ENCODE measurements at places on chromosomes 12 and 14. TPM values are rescaled to one million over a fixed set of nuclear protein-coding genes. Genes with fewer than 3 reads are reported as not detected.
A peak's percentile ranks its signal among the peaks of the same experiment; 100 is the strongest.

- no peak for DNase-seq
Observed at GRCh38 chr12:9391815-9392214, 183.6 kb upstream of the PZP start.

GRCh38 chr14:58298477-58299400, at the start of gene ARID4A:
Gene ARID4A, plus strand, starts transcription at chr14:58298555. Its CDS starts 1,300 bp downstream, at chr14:58299855.
- peak; percentile 91 for DNase-seq

DNA sequence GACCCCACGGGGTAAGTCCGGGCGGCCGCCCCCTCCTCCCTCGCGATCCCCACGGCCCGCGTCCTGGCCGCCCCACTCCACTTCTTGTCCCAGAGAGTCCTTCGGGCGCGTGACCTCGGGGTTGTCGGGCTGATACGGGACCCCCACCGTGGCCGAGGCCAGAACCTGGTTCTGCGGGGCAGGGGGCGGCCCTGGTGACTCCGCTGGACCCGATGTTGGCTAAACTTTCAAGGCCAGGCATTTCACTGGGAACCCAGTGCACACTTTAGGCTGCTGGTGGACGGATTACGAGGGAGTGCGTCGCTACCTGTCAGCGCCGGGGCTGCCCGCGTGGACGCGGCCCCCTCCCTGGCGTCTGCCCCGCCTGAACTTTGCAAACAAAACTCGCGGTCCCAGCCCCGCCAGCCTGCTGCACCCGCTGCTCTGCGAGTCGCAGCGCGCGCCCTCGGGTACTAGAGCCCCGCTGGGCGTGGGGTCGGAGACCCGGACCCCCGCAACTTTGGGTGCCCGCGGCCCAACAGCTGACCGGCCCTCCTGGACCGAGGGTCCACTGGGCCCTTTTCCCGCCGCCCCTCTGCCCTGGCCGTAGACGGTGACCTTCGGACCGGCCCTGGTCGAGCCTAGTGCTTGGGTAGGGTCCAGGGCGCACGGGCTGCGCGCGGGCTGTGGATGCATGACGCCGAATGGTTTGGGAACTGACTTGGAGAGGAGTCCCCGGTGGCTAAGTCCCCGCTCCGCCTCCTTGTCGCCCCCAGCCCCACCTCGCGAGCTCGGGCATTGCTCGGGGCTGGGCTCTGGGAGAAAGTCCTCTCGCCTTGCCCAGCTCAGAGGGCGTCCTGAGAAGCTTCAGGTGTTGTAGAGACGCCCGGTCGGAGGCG, 624 bp downstream of the RIN3 start:
- DNase-seq: peak; percentile 89

DNA sequence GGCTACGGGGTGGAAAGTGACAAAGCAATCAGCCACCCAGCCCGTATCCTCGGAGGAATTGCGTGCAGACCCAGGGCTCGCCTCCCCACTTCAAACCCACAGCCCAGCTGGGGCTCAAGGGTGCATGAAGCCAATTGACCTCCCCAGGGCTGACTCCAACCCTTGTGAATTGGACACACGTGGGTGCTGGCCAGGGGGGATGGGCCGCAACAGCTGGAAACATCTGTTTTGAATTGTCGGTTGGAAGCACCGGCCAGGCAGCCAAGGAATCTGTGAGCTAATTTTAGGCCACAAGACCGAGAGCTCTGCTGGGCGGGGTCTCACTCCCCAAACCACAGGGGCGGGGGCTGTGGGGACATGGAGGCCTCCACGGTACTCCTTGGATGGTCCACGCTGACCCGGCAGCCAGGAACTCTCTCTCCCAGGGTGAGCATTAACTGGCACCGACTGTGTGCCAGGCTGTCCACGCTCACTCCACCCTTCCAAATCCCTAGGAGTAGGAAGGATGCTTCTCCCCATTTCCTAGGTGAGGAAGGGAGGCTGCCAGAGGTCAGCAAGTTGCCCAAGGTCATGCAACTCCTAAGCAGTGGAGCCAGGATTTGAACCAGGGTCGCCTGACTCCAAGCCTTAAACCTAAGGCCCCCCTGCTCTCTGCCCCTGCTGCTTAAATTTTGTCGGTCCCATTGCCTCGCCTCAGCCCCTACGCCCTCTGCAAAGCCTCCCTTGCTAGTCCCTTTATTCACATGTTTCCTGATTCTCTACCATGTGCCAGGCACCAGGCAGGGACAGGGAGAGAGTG, 11.9 kb upstream of the TMEM119 start:
- DNase-seq: no peak

DNA sequence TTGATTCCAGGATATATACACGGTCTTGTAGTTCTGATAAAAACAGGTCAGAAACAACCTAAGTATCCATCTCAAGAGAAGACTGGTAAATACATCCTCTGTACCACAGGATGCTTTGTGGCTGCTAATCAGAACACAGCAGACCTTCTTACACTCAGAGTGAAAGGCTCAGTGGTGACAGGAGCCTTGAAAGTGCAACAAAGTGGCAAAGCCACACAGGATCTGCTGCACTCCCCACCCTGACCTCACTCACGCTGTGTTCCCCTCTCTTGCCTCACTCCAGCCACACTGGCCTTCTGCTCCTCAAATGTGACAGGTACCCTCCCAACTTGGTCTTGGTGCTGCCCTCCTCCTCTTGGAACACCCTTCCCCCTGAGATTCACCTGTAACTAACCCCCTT, 98.1 kb upstream of the GRIP1 start:
- DNase-seq: no peak

The KRT7 gene
- 11.7 TPM for total RNA-seq

DNA sequence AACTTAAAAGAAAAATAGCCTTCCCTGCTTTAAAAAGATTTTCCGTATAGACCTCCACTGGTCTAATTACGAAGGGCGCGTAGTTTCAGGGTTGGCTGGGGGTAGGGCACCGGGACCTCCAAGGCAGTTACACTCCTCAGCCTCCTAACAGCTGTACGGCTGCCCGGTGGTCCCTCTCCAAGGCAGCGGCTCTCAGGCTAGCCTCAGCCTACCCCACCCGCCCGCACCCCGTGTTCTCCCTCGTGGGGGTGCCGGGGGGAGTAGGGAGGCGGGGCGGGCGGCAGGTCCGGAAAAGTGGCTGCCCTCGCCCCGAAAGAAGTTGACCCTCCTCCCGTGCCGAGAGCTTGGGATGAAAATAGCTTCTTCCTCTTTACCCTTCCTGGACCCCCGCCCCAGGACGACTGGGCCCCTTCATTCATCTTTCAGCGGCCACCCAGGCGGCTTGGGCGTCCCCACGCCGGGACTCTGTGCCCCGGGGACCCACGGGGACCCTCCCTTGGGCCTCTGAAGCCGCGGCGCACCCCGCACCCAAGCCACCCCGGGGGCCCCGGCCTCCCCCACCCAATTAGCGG, 991 bp upstream of the RCOR1 start:
- DNase-seq: no peak

The EGLN3 gene
- 4.7 TPM for total RNA-seq

- DNase-seq: no peak
Observed at GRCh38 chr12:66984962-66985361, 284.2 kb upstream of the CAND1 start.

- peak; percentile 94 for DNase-seq
Observed at GRCh38 chr14:102508774-102509745, 516 bp downstream of the ANKRD9 start.

- no peak for DNase-seq
Observed at GRCh38 chr14:73879027-73879426, 7.6 kb upstream of the ZNF410 start.

DNA sequence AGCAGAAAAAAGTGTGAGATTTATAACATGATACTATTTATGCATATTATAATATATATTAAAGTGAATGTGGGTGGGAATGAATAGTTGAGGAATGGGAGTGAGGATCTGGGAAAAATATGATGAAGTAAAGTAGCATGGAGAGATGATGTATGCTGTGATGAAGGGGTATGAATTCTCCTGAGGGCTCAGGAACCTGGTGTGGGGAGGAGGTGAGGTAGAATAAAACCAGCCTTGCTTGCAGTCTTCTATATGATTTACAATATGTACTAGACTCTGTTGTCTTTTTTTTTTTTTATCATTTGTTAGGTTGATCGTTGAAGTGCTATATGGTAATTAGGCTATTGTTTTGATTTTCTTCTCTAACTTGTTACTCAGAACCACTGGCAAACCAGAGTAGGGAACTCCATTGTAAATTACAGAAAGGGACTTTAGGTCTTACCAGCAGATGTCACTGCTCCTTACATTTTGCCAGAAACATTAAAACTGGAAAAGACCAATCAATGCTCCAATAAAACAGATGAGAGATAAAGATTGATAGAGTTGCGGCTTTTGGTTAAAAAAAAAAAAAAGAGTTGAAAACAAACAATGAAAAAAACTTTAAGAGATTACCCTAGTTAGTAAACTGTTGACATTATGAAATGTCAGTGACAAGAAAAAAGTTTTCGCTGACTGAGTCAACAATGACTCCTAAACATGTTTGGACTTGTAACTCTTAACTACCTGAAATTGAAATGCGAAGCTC, 39.9 kb downstream of the ATL1 start:
- DNase-seq: no peak

The MORN3 gene
- not detected for total RNA-seq

The MFAP5 gene
- total RNA-seq: 147 TPM

GRCh38 chr12:132367071-132367851, 37.9 kb upstream of the GALNT9 start:
- no peak for DNase-seq

GRCh38 chr12:9763025-9763424, 2.3 kb upstream of the CD69 start:
- DNase-seq: no peak

The ZC2HC1C gene
- 3.1 TPM for total RNA-seq

DNA sequence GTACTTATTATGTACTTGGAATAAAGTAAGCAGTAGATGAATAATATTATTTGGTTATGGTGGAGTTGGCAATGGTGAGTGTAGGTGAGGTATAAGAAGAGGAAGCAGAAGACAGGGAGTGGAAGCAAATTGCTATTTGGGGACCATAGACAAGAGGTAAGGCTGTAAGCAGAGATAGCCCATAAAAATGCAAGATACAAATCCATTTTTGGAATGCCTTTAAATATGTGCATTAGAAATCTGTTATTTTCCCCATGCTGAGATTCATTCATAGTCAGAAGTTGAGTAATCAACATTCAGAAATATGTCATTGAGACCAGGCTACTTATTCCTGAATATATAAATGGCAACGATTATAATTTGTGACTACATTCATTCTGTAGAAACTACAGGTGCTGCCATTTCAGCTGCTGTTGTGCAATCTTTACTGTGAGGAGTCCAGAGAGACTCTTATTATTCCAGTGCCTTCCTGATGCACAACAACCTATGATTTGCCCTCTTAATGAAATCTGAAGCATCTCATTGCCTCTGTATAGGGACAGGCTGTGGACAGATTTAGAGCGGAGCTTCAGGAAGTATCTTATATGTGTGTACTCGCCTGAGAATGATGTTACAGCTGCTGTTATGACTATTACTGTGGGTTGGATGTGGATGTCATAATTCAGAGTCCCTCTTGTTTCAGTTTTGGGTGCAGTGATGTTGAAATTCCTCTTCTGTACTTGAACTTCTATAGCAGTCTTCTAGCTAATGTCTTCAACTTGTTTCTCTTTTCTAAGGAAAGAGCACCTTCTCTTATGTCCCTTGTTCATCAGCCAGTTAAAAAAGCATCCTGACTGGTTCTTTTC, 173.8 kb downstream of the NAV3 start:
- no peak for DNase-seq

The PCED1B gene
- 6.1 TPM for total RNA-seq

The SSPN gene
- 21.1 TPM for total RNA-seq

DNA sequence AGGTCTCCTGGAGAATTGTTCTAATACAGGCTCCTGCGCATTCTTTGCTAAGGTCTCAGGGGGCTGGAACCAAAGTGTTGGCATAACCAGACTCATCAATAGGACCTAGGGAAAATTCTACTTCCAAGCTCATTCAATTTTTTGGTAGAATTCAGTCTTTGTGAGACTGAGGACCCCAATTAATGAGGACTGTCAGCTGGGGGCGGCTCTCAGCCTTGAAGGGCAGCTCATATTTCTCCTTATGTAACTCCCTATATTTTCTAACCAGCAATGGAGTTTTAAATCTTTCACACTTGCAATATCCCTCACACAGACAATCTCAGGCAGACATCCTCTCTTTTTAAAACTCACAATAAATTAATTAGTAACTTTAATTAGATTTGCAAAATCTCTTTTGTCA, 476.4 kb upstream of the LRFN5 start:
- no peak for DNase-seq

The ANKRD33 gene
- total RNA-seq: not detected

DNA sequence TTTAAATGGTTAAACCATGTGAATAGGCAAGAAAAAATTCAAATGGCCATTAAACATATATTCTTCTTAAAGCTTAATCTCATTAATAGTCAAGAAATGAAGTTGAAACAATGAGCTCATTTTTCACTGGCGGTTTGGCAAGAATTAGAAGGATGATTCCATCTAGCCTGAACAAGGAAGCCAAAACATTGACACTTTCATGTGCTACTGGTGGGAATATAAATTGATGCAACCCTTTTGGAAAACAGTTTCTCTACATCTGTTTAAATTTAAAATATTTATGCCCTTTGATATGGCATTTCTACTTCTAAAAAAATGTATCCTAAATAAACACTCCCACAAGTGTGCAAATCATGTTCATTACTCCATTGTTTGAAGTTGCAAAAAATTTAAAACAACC, 174.7 kb upstream of the HIF1A start:
- DNase-seq: no peak

- DNase-seq: no peak
Observed at GRCh38 chr14:78248501-78249090, 78.4 kb downstream of the NRXN3 start.

- no peak for DNase-seq
Observed at GRCh38 chr12:39319180-39319579, 123.7 kb downstream of the KIF21A start.

The NOS1 gene
- 0.10 TPM for total RNA-seq

- DNase-seq: peak; percentile 77
Observed at GRCh38 chr12:2359725-2360629, 307.2 kb downstream of the CACNA1C start.

DNA sequence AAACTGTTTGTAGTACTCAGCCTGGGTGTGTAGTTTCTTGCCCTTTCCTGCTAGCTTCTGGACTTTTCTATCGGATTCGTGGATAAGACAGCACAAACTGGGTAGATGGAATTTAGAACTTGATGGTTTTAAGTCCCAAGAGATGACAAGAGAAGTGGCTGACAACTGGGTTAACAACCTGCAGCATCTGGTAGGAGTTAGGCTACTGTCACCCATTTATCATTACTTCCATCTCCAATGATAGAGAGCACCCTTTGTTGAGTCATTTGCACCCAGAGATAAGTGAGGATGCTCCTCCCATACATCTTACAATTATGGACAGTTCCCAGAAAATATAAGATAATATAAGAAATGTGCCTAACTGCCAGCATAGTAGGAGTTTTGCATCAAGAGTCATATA, 50.2 kb upstream of the FLRT2 start:
- no peak for DNase-seq

The HCAR1 gene
- total RNA-seq: 6.1 TPM

DNA sequence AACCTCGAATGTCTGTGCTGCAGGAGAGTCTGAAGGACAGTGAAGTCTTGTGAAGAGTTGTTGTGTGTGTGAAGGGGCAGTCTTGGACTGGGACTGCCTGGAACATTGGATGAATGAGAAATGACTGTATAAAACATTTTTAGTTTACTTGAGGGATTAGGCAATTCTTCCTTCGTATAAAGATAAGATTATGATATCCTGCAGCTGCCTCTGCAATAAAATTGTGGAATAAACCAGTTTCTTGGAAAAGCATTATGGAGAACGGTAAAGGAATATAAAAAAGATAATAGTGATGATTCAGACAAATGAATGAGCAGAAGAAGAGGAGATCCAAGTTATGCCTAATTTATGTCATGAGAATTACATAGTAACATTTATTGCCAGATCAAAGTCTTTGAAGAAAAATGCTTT, 30.9 kb upstream of the LUM start:
- DNase-seq: no peak

The OAS2 gene
- 36.6 TPM for total RNA-seq
